Transverse colon (tissue), 4 donors: ENCODE measurements at places on chromosomes 1 and 21. TPM values are rescaled to one million over a fixed set of nuclear protein-coding genes. Genes with fewer than 3 reads are reported as not detected.
A peak's percentile ranks its signal among the peaks of the same experiment; 100 is the strongest.

DNA sequence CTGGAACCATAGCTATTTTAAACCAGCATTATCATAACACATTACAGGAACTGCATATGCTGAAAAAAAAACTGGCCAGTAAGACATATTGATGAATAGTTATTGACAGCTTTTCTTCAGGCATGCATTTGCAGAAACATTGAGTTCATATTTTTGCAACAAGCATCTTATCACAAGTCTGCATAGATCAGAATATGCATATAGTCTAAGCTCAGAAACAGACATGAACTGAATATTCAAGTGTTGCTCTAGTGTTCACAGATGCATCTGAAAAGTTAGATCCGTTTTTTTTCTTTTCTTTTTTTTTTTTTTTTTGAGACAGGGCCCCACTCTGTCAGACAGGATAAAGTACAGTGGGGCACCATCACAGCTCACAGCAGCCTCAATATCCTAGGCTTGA lies 22.8 kb downstream of the PRMT6 start:
- no peaks in the 10 kb centered on the region for H3K4me1 ChIP-seq
- H3K36me3 ChIP-seq, result no peaks in the 10 kb centered on the region
- no peak overlapping the region for H3K27ac ChIP-seq

DNA sequence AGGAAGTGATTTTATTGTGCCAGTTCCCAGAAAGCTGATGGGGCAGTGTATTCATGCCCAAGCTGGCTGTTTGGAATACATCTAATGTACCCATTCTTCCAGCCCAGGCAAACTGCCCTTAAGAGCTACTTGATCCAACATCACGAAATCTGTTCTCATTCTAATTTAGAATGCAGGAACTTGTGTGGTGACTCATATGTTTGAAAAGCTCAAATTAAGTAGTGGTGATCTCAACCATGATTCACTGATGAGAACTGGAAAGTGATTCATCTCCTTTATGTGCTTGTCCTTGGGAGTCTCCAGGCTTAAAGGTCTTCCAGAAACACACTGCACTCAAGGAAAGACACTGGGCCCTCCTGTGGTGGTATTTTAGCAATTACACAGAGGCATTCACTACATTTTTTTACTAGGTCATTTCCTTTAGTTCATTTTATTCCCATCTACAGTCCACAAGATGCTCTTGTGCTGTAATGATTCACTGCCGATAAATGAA lies 65.4 kb downstream of the RPE65 start:
- no peaks in the 10 kb centered on the region for H3K36me3 ChIP-seq
- no peaks in the 10 kb centered on the region for H3K27me3 ChIP-seq
- H3K27ac ChIP-seq, result peak overlapping the region; percentile 15
- H3K4me3 ChIP-seq, result no peak overlapping the region
- H3K4me1 ChIP-seq, result no peaks in the 10 kb centered on the region
- DNase-seq, result no peak

The PLA2G2C gene
- total RNA-seq, result 4.1 TPM

- no peak overlapping the region for H3K27ac ChIP-seq
- no peak overlapping the region for H3K4me3 ChIP-seq
- no peak for DNase-seq
- no peaks in the 10 kb centered on the region for H3K36me3 ChIP-seq
- H3K27me3 ChIP-seq, result peaks cover 16% of the 10 kb centered on the region
These were observed 13.4 kb upstream of the NIBAN1 start for GRCh38 chr1:184987696-184988095.

GRCh38 chr1:57411262-57411661 lies 12.6 kb downstream of the DAB1 start:
- H3K36me3 ChIP-seq, result no peaks in the 10 kb centered on the region
- H3K4me3 ChIP-seq, result no peak overlapping the region
- no peak overlapping the region for H3K27ac ChIP-seq
- DNase-seq, result no peak
- H3K27me3 ChIP-seq, result no peaks in the 10 kb centered on the region
- no peaks in the 10 kb centered on the region for H3K4me1 ChIP-seq

DNA sequence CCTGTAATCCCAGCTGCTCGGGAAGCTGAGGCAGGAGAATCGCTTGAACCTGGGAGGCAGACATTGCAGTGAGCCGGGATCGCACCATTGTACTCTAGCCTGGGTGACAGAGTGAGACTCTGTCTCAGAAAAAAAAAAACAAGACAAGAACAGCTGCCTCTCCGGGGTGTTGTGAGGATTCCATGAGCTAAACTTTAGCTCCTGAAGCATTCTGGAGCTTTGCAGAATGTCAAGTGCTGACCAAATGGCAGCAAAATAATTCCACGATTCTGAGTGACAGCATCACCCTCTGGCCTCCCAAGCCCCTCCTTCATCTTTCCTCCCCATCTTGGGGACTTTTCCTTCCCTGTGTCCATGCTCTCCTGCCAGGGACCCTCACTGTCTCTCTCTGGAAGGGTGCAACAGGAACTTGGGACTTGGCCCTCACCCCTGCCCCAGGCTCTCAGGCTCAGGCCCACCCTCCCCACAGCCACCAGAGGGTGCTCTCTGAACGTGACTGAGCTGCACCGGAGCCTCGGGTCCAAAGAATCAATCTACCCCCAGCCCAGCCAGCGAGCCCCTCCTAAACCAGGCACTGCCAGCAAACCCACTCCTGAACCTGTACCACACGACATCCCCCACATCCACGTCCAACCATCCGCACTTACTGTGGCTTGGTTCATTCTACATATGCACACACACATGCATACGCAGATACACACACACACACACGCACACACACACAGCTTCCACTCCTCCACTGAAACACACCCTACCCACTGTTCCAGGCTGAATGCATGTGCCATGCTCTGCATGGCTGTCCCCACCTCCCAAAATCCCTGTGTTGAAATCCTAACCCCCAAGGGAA lies 45.7 kb downstream of the ACOT7 start:
- no peak overlapping the region for H3K4me3 ChIP-seq
- peak overlapping the region; percentile 65 for H3K27ac ChIP-seq
- DNase-seq, result peak; percentile 68
- H3K36me3 ChIP-seq, result no peaks in the 10 kb centered on the region
- no peaks in the 10 kb centered on the region for H3K27me3 ChIP-seq
- H3K4me1 ChIP-seq, result no peaks in the 10 kb centered on the region

DNA sequence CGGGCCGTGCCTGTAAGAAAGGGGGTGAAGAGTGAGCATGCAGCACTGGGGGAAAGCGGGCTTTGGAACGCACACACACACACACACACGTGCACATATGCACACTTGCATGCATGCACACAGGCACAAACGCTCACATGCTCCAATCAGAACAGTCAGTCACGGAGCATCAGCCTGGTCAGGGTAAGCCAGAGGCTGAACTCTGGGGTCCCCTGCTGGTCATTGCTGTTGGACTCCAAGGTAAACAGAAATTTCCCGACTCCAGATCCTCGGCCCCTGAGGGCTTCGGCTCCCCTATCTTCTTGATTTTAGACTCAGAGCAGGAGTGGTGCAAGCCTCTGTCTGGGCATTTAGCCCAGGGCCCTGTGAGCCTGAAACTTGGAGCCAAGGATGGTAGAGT lies 54.2 kb downstream of the SYT2 start:
- H3K36me3 ChIP-seq, result no peaks in the 10 kb centered on the region
- H3K4me3 ChIP-seq, result no peak overlapping the region
- H3K27ac ChIP-seq, result no peak overlapping the region
- no peaks in the 10 kb centered on the region for H3K4me1 ChIP-seq
- H3K27me3 ChIP-seq, result peaks cover 40% of the 10 kb centered on the region

DNA sequence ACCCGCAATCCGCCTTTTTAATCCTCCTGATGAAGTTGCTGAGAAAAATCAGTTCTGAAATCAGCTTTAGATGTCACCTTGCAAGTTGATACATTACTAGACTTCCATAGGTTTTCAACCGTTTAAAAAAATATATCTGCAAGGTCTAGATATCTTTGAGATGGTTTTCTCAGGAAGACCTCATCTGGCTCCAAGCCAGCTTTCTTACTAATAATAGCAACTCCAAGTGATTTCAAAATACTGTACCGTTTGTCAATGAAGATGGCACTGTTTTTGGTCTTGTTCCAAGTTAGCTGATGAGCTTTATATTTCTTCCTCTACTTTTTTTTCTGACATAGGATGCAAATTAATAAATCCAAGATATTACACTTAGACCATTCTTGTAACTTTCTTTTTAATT lies 40.3 kb downstream of the LRRC8C start:
- H3K4me3 ChIP-seq, result no peak overlapping the region
- no peaks in the 10 kb centered on the region for H3K27me3 ChIP-seq
- H3K27ac ChIP-seq, result no peak overlapping the region
- H3K4me1 ChIP-seq, result no peaks in the 10 kb centered on the region
- DNase-seq, result no peak

GRCh38 chr21:14889080-14889810 lies 175.6 kb downstream of the NRIP1 start:
- H3K4me1 ChIP-seq, result no peaks in the 10 kb centered on the region
- no peaks in the 10 kb centered on the region for H3K27me3 ChIP-seq
- no peaks in the 10 kb centered on the region for H3K36me3 ChIP-seq
- H3K4me3 ChIP-seq, result no peak overlapping the region
- peak; percentile 47 for DNase-seq

GRCh38 chr1:162502928-162503327 lies 5.3 kb downstream of the UHMK1 start:
- peaks cover 49% of the 10 kb centered on the region for H3K36me3 ChIP-seq
- H3K27ac ChIP-seq, result no peak overlapping the region
- no peak overlapping the region for H3K4me3 ChIP-seq
- DNase-seq, result no peak
- peaks cover 19% of the 10 kb centered on the region for H3K4me1 ChIP-seq

DNA sequence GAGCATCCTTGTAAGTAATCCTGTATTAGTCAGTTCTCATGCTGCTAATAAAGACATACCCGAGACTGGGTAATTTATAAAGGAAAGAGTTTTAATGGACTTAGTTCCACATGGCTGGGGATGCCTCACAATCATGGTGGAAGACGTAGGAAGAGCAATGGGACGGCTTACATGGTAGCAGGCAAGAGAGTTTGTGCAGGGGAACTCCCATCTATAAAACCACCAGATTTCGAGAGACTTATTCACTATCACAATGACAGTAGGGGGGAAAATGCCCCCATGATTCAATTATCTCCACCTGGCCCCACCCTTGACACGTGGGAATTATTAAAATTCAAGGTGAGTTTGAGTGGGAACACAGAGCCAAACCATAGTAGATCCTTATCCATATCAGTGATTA lies 124.7 kb downstream of the HIVEP3 start:
- no peaks in the 10 kb centered on the region for H3K27me3 ChIP-seq
- no peaks in the 10 kb centered on the region for H3K36me3 ChIP-seq
- no peak overlapping the region for H3K27ac ChIP-seq
- H3K4me1 ChIP-seq, result no peaks in the 10 kb centered on the region
- no peak overlapping the region for H3K4me3 ChIP-seq

DNA sequence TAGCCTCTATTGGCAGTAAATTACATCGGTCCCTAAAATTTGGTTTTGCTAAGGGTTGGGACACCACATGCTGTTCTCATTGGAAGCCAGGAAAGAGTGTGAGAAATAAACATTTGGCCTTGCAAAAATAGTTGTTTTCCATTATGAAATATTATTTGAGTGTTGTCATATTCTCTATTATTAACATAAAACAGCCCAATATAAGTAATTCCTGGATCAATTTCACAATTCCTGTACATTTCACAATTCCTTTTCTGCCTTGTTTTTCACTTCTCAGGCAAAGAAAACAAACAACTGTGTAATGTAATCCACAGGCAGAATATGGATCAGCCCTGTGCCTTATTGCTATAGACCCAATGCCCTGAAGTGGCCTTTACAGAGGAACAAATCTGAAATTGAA lies 40.5 kb downstream of the C1orf87 start:
- no peaks in the 10 kb centered on the region for H3K36me3 ChIP-seq
- no peak overlapping the region for H3K27ac ChIP-seq
- DNase-seq, result no peak
- H3K27me3 ChIP-seq, result no peaks in the 10 kb centered on the region
- no peak overlapping the region for H3K4me3 ChIP-seq

DNA sequence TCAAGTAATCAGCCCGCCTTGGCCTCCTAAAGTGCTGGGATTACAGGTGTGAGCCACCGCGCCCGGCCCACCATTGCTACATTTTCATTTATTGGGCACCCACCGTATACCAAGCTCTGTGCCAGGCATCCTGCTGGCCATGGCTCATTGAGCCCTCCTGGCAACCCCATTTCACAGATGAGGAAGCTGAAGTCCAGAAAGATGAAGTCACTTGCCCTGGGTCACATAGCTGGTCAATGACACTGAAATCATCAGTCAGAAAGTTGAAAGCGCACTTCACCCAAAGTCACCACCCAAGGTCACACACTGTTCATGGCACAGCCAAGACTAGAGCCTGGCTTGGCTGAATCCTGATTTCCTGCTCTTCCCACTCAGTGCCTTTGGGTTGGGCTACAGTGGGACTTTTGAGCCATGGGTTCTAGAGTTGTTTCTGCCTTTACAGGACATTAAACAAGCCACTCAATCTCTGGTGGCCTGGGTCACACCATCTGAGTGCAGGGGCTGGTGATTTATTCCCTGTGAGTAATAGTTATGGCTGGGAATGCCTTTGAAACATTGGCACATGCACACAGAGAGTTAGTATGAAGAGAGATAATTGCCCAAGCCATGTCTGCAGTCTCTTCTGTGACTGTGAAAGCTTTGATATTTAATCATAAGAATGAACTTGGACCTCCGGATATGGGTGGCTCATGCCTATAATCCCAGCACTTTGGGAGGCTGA lies 16.0 kb upstream of the ARHGEF10L start:
- H3K27ac ChIP-seq, result peak overlapping the region; percentile 85
- H3K4me1 ChIP-seq, result peaks cover 8% of the 10 kb centered on the region
- no peak for DNase-seq
- no peak overlapping the region for H3K4me3 ChIP-seq
- no peaks in the 10 kb centered on the region for H3K36me3 ChIP-seq

- no peaks in the 10 kb centered on the region for H3K27me3 ChIP-seq
- no peaks in the 10 kb centered on the region for H3K4me1 ChIP-seq
- no peak overlapping the region for H3K4me3 ChIP-seq
- DNase-seq, result no peak
These were observed 87.9 kb downstream of the RGS7 start for GRCh38 chr1:241269116-241269515.

The RGS4 gene
- total RNA-seq, result 1.9 TPM
